ENCODE measurements at places on chromosomes 11 and 22.

DNA sequence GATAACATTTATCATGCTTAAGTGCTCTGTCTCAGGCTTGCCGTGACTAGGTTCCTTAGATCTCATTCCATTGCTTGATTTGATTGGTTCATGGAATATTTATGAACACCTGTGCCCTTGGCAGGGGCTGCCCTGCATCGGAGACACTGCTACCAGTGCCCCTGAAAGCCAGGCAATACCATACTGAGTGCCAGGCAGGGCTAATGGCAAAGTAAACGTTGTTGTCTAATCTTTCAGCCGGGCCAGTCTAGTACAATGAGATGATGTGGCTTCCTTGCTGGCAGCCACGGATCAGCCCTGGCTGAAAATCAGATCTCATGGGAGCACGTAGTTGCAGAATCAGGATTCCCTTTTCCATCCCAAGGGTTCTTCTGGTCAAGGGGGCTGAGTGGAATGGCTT lies 5.0 kb upstream of the PGA3 start:
- DNase-seq, result no peak

- DNase-seq, result no peak
Observed at GRCh38 chr11:127629200-127629599, 628.6 kb upstream of the KIRREL3 start.

GRCh38 chr11:122033193-122033592 lies 82.8 kb downstream of the BLID start:
- DNase-seq, result no peak

DNA sequence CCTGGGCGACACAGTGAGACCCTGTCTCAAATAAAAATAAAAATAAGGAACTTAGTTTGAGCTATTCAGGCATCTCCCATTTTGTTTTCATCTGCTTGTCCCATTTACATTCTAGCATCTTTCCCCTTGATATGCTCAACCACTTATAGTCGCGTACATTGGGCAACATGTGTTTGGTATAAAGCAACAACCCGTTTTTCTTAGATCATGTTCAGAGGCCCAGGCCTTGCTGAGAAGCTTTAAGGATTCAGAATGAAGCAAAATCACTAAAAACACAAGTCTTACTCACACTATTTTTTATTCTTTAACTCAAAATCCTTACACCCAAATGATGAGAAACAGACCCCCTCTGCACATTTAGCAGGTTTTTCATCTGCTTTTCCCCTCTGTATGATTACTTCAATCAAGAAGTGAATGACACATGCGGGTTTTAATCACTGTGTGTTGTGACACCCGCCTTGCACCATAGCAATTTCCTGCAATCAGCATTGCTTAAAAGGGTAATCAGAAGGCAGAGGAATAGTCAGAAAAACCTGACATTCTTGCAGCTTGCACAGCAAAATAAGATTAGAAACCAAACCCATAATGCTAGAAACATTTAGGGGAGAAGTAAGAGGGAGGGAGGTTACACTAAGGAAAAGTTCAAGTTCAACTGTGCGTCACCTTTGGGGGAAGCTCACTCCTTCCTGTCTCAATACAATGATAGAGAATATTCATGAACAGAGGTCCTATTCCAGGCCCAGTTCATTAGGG lies 25.9 kb downstream of the ALG9 start:
- DNase-seq, result no peak

All from CD4-positive, alpha-beta T cell (primary cell).